ENCODE measurements at places on chromosomes 5 and 9. TPM values are rescaled to one million over a fixed set of nuclear protein-coding genes. Genes with fewer than 3 reads are reported as not detected.

The ARL14EPL gene
- total RNA-seq, result not detected

The PIK3R1 gene
- 128 TPM for total RNA-seq

The PDE6A gene
- total RNA-seq, result 0.05 TPM

GRCh38 chr5:100889165-100889743 lies 13.8 kb downstream of the ST8SIA4 start:
- DNase-seq, result no peak

GRCh38 chr5:27778121-27778520 lies 739.7 kb upstream of the CDH9 start:
- DNase-seq, result no peak

DNA sequence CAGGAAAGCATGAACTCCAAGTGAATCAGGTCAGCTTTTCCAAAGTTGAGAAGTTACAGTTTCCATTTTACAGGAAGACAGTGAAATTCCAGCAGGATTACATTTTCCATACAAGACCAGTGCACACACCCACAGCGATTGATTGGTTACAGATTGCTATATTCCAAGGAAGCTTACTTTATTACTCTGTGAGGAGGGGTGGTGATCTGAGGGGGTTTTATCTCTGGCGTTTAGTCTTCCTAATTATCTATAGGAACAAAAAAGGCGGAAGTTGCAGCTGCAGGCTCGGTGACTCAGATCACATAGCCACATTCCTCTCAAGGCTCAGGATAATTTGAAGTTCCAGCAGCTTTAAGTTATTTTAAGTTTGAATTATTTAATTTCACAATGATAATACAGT lies 450.4 kb upstream of the NMUR2 start:
- no peak for DNase-seq

DNA sequence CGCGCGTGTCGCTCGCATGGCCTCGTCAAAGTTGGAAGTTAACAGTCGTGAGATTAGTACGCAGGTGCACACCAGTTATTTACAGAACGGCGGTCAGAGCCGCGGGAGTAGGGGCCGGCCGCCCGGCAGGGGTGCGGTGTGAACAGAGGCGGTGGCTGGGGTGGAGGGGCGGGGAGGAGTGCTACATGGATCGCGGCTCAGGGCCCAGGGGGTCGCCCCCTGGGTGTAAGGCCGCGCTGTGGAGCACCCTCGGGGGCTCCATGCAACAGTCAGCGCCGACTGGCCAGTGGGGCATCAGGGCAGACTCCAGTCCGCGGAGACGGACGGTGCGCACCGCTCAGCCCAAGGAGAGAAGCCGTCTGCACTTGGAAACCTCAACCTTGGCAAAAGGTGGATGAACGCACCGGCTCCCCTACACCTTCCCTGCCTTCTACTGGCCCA lies 60.3 kb downstream of the ZNF354C start:
- DNase-seq, result no peak

- DNase-seq, result no peak
These were observed 74.5 kb downstream of the CDKN2A start for GRCh38 chr9:21919377-21920362.

DNA sequence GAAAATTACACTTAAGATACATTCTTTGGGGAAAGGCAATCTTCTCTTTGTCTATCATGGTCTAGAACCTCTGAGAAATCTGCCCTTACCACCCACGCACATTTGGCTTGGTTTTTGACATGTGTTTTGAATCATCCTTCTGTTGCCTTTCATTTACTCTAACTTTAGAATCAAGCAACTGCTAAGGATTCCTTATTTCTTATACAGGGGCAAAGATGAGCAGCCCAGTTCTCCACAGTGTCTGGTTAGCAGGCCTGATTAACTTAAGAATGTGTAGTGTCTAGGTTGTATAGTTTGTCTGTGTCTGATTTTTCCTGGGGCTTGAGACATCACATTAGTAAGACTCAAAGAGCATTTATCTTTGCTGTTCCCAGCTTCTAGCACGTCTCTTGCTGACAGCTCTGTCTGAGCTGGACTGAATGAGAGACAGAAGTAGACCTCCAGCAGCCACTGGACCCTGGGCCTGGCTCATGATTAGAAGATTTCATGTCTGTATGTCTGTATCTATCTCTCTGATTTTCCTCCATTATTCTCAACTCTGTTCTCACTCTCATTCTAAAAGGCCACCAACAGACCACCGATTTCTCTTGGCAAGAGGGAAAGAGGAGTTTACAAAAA lies 31.8 kb upstream of the PCA3 start:
- no peak for DNase-seq
